ENCODE measurements at places on chromosomes 7 and 10.

DNA sequence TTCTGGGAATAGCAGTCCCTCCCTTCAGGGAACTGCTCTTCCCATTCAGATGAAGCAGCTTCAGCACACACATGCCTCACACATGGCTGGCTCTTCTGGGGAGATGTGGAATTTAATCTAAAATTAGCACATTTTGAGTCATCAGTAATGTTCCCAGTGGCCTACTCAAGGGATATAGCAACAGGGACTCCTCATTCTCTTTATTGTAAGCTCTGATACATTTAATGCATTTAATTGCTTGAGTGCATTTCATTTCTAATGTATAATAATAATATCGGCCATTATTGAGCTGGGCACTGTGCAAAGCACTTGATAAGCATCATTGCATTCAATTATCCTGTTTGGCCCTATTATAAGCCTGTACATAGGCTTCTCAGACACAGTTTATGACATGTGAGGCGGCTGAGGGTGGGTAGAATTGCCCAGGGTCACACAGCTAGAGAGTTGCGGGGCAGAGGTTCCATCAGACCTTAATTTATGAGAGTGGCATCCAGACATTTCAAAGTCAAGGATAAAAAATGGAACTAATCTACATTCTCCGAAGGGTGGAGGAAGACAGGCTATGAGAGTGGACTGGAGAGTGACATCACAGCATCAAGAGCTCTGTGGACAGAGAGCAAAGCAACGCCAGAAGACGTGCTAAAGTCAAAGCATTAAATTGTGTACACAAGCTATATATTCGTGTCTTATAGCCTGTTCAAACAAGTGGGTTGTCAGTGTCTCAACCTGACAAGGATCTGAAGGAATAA is 76.8 kb downstream of the LANCL2 start:
- no peak for DNase-seq

DNA sequence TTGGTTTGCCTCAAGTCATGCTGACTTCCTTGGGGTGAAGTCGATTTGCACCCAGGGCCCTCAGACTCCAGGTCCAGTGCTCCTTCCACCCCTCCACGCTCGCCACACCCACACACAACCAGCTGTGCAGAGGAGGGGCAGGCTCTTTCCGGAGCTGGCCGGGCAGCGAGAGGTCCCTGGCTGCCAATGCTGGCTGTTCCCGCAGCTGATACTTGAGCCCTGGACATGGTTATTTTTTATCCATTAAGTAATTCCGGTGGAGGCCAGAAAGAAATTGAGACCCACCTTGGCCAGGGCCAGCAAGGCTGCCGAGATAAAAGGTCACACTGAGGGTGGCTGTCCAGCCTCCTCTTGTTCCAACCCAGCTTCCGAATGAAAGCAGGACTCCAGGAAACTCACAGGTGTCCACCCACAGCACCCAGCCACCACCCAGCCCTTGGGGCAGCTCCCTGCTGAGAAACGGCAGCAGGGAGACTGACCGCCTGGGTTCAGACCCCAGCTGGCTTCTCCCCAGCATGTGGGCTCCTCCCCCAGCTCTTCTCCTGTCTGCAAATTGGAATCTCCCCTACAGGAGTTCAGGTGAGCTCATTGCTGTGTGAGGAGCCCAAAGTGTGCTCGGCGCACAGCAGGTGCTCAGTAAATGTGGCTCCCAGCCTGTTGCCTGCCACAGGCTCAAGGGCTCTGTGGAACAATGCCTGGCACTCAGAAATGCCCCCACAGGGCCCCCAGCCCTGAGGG is 77.8 kb downstream of the PDGFA start:
- no peak for DNase-seq

- DNase-seq: no peak
Measured at GRCh38 chr10:125533866-125534265, 149.1 kb downstream of the TEX36 start.

DNA sequence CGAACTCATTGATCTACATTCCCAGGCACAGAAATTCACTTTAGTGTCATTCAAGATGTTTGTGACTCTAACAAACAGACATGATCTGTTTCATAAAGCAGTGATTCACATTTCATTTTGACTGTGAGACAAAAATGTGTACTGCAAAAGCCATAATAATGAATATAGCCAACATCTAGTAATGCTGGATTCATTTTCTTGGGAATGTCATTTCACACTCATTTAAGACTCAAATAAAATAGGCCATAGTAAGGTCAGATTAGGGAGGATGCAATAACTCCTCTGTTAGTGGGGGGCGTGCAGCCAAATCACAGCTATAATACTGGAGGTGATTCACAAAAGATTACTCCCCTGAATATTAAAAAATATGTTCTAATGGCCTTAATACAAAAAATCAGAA is 566.6 kb upstream of the ZWINT start:
- DNase-seq: no peak

DNA sequence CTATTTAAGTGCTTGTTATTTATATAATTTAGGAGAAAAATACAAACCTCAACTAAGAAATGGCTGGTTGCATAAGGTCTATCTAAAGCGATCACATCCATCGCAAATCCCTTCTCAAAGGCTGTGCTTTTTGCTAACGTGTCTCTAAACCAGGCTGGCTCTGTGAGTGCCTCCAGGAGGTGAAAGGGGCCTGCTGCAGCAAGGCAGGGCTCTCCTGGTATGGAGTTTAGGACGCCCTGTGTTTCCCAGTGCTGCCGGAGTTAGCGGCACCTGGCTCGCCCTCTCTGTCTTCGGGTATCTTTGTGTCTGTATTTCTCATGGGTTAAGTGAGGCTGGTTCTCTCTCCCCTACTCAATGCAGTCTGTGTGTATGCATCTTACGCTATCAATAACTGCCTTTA is 68.4 kb upstream of the ATP6V0A4 start:
- DNase-seq: no peak

DNA sequence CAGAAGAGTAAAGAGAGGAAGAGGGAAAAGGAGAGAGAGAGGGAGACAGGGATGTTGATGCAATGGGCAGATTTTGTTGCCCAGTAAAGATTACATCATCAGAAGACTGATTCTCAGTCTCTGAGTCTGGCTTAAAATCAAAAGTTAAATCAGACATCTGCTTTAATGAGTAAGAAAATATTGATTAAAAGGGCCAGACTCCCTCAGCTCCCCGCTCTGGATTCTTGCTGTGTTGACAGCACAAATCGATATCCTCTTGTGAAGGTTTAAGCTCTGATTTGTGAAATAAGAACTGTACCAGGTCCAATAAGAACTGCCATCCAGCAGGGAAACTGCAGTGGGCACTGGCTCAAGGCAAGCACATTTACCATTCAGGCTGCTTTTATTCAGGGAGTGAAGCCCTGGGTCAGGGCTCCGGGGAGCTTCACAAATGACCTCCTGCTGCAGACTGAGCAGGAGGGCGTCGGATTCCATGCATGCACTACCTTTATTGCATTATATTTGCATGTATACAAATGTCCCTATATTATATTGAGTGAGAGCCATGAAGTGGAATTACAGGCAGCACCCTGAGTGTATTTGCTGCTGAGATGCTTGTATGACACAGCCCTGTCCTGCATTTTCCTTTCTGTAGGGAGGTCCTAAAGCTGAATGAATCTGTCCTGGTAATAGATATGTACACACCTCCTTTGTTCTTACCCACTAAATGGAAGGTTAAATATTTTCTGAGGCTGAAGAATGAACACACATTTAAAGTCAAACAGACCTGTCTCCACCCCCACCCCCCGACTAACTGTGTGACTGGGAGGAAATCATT is 401.5 kb downstream of the REEP3 start:
- no peak for DNase-seq

DNA sequence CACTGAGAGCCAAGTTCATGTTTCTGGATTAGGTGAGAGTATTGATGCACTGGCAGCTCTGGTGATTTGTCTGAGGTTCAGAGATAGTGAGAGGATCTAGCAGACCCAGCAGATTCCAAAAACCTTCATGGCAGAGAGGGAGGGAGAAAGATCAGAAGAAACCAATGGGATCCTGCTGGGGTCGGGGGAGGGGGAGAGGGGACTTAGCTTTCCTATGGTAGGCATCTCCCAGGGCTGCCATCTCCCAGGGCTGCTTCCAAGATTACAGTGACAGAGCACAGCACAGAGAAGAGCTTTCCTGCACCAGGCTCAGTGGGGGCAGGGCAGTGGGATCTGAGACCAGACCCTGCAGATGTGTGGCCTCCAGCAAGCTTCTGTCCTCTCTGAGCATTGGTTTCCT is 76.8 kb upstream of the GDF10 start:
- no peak for DNase-seq

DNA sequence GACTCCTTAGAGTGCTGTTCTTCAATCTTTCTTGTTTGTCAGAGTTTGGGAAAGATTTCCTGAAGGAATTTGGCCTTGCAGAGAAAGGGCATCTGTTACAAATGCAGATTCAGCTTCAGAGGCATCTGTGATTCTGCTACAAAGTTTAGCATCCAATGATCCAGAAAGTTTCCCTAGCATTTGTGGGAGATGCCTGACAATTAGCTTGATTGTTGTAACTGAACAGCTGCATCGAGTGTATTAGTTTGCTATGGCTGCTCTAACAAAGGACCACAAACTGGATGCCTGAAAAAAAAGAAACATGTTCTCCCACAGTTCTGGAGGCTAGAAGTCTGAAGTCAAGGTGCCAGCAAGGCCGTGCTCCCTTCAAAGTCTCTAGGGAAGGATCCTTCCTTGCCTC is 365.1 kb downstream of the GRID1 start:
- no peak for DNase-seq

DNA sequence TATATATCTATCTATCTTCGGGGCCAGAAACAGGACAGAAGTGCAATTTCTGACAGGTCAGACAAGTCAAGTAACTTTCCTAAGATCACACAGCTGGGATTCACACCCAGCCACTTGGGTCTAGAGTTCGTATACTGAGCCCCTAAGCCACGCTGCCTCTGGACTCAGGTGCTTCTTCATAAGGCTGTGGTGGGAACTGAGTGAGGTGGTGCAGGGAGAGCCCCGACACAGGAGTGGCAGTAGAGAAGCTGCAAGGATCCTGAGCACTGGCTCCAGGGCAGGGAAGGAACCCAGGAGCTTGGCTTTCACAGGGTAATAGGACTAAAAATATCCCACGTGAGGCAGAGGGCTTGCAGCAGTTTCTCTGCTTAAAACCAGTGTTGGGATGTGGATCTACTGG is 33.8 kb downstream of the C10orf53 start:
- DNase-seq: no peak

GRCh38 chr10:51063659-51064535 is 10.4 kb upstream of the PRKG1 start:
- no peak for DNase-seq

GRCh38 chr10:77358656-77359055 is 279.0 kb downstream of the KCNMA1 start:
- no peak for DNase-seq

- DNase-seq: no peak
Measured at GRCh38 chr10:93333278-93333978, 148.7 kb downstream of the MYOF start.

DNA sequence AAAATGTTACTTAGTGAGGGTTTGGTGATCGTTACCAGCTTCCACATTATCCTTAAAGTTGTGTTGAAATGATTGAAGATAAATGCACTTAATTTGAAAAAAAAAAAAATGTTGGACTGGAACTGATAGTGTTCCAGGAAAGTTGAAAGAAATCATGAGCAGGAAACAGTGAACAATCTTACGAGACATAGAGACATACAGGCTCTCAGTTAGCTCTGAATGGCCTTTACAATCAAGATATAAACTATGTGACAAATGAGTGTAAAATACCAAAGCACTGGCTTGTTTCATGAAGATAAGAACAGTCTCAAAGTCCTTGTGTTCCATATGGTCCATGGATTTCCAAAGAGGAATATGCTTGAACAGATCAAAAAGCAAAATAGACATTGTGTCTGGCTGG is 430.1 kb upstream of the ETV1 start:
- DNase-seq: no peak

- DNase-seq: no peak
Measured at GRCh38 chr7:7682861-7683260, 35.5 kb downstream of the RPA3 start.

- no peak for DNase-seq
Measured at GRCh38 chr7:155893176-155893575, 80.9 kb upstream of the SHH start.

DNA sequence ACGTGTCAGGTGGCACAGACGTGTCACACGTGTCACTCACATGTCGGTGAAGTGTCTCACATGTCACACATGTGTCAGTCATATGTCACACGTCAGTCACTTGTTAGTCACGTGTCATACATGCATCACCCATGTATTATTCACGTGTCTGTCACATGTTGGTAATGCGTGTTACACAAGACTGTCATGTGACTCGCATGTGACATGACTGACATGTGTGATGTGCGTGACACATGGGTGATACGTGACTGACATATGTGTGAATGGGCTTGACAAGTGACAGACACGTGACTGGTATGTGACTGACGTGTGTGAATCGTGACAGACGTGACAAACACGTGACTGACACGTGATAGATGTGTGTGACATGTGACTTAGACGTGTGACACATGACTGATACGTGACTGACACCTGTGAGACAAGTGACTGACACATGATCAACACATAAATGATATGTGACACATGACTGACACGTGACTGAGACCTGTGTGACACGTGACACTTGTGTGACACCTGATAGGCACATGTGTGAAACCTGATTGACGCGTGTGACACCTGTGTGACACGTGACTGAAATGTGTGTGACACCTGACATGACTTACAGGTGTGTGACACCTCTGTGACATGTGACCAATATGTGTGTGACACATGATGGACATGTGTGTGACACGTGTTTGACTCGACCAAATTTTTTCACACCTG is 56.1 kb downstream of the ZNF92 start:
- DNase-seq: no peak

GRCh38 chr10:71285180-71285545 is 33.9 kb upstream of the SLC29A3 start:
- no peak for DNase-seq

DNA sequence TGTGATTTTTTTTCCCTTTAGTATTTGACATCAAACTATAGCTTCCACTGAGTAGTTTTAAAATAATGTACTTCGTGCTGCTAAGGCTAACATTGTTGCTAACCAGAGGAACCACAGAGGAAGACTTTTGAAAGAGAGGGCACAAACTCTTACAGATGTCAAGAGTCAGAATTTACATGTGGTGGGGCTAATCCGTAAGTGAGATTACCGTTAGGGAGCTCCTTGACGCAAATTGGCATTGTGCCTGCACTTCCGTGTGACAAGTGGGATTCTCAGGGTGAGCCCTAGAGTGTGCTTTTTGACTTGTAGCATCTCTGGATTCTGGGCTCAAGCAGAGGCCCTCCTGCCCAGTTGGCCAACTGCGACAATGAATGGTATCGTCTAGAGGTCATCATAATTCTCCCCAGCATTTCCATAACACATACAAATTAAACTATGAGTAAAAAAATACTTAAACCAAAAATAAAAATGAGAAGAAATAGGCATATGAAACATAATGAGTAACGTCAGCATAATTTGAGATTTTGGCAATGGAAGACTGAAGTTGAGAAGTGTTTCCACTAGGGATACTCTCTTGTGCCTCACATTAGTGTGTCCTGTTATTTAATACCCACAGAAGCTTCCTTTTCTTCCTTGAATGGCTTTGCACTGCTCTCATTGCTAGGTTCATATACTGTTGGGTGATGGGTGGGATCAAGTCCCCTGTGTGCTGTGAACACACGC is 164.0 kb downstream of the SDK1 start:
- no peak for DNase-seq
